ENCODE measurements at places on chromosomes 5 and 9. TPM values are rescaled to one million over a fixed set of nuclear protein-coding genes. Genes with fewer than 3 reads are reported as not detected.

DNA sequence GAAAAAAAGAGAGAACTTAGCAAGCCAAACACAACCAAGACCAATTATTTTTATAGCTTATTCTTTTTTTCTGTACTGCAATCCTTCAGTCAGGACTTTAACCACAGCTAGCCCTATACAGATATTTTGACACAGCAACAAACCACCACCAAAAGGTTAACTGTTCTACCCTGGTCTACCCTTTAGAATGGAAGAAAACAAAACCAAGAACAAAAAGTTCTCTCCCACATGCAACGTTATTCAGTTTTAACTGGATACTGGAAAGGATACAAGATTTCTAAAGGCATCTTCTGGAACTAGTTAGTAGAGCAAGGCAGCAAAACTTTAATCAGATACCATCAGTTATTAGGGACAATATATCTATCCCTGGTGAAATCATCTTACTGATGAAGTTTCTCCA is 32.6 kb downstream of the ECPAS start:
- DNase-seq, result no peak

GRCh38 chr9:70049236-70049635 is 5.6 kb downstream of the MAMDC2 start:
- DNase-seq, result no peak

DNA sequence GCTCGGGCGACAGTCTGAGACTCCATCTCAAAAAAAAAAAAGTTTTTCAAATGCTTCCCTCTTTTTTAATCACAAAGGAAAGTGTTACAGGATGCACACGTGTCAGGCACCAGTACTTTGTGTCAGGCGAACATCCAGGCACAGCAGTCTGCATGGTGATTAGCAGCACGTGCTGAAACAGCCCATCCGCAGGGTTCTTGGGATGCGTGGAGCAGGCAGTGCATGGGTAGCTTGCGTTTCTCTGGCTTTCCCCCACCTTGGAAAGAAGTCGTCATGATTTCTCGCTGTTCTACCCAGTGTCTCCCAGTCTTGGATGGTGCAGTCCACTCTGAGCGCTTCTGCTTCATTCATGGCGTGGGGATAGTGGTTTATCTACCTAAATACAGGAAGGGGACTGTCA is 35.4 kb downstream of the GPR107 start:
- no peak for DNase-seq

GRCh38 chr5:136586196-136586595 is 220.9 kb upstream of the TRPC7 start:
- DNase-seq, result no peak

DNA sequence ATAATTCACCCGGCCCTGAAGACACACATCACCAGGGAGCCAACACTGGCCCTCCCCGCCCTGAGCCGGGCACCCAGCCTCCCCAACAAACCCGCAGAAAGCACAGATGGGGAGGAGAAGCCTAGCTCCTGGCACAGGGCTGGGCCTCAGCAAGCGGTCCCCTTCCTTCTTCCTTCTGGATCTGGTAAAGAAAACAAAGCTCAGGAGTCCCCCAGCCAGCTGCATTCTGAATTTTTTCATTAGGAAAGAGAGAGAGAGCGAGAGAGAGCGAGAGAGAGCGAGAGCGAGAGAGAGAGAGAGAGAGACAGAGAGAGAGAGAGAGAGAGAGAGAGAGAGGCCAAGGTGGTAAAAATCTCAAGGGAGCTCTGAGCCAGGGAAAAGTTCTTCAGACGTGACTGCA is 195.7 kb downstream of the CRB2 start:
- DNase-seq, result no peak

DNA sequence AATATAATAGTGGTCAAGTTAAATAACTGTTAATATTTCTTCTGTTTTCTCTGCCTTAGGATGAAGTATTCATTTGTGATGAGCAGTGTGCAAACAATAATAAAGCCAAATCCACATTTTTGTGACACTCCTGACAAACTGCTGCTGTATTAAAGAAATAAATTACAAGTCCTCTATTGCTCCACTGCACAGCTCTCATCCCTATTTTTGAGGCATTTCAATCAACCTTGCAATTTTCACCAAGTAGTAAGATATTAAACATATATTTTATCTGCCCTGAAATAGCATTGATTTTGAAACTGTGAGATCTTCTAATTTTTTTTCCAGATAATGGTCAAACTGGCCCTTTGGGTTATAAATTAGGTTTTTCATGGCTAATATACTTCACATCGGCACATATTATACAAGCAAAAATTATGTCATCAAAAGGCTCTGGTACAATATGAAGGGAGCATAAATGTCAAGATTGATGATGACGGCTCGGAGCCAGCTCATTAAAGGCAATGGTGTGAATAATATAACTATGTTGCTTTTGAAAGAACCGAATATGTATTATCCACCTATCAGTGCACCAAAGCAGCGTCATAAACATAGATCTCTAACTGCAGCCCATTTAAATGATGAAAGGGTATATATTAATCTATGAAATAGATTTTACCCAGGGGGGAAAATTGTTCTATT is 764.9 kb downstream of the DNAH5 start:
- no peak for DNase-seq

- DNase-seq, result no peak
Measured at GRCh38 chr9:34047864-34048726, 592 bp downstream of the UBAP2 start.

- no peak for DNase-seq
Measured at GRCh38 chr9:106529616-106530015, 333.4 kb upstream of the ZNF462 start.

- no peak for DNase-seq
Measured at GRCh38 chr5:33491941-33492340, 51.2 kb downstream of the TARS1 start.

DNA sequence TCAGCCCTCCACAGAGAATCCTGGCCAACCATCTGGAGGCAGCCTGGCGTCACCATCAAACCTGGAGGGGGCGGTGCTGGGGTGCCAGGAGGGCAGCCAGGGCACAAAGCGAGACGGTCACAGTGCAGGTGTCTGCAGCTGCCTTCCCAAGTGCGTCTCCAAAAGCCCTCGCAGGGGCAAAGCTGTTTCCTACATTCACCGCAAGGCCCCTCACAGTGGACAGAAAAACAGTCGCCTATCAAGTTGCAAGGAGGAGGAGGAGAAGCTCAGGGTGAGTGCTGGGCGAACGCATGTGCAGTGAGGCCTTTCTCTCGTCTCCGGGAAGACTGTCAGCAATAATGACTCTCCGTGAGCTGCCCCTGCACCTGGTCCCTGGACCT is 18.0 kb upstream of the LHX3 start:
- no peak for DNase-seq

GRCh38 chr9:18357321-18357720 is 116.6 kb upstream of the ADAMTSL1 start:
- no peak for DNase-seq

DNA sequence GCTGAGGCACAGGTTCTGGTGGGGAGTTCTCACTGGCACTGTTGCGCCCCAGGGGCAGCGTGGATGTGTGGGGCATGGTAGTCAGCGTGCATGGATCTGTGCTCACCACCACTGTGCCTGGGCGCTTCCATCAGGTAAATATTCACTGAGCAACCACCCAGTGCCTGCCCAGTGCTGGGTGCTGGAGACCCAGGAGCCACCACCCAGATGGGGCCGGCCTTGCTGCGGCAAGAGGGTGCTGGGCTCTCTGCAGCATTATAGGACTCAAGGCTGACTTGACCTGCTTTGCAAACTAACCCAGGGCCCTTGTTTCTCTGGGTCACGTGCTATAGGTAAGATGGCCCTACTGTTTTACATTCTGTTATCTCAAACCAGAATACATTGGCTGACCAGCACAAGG is 60.5 kb downstream of the DAP start:
- no peak for DNase-seq

DNA sequence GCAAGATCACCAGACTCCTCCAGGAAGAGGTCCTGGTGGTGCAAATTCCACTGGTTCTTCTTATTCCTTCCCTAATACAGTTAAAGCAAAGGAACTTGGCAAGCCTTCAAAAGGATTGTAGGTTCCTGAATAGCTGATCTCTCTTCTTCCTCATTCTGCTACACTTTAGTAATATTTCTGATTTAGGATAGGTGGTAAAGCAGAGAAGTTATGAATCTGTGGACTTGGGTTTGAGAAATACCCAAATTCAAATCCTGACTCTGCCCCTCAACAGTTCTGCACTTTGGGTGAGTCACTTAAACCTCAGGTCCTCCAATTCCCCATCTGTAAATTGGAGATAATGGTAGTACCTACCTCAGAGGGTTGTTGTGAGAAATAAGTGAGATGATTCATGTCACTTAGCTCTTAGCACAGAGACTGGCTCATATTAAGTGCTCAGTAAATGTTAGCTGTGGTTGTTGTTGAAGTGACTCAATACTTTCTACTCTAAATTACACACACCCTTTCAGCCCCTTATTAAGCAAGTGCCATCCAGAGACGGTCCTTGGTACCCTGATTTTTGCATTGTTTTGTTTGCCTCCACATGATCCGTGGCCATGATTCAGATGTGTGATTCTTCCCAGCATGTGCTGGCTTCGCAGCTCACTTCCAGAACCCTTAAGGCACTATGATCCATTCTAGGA is 5.2 kb downstream of the SH3RF2 start:
- no peak for DNase-seq

DNA sequence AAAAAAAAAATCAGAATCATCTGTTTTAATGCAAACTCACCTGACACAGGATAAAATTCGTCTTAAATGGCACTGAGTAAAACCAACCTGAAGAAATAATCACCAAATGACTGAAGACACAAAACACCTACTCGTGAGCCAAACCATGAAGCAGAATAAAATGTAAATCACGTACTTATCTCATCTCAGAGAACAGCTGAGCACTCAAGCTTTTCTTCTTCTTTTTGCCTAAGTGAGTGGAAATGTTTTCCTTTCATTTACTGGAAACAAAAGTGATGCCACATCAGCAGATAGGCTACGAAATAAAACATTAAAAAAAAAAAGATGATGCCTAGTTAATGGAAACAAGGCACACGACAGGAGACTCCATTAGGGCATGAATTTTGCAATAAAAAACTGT is 36.4 kb downstream of the ATPSCKMT start:
- DNase-seq, result no peak

DNA sequence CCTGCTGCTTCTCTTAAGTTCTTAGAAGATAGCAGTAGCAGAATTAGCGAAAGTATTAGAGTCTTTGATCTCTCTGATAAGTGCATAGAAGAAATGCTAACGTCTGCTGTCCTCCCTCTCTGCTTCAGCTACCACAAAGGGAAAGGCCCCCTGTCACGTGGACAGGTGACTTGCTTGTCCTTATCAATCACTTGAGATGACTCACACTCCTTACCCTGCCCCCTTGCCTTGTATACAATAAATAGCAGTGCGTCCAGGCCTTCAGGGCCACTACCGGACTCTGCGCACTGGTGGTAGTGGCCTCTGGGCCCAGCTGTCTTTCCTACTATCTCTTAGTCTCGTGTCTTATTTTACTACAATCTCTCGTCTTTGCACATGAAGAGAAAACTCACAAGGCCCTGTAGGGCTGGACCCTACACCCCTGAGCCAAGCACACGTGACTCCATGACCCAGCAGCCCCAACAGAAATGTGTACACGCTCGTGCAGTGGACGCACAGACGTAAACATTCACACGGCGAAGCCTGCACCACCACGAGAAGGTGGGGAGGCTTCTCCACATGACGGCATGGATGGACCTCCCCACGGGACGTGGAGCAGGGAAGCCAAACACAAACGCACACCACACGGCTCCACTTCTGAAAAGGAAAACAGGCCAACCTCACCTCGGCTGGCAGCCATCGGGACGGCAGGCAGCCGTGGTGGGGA is 38.3 kb downstream of the PNPLA7 start:
- DNase-seq, result no peak

DNA sequence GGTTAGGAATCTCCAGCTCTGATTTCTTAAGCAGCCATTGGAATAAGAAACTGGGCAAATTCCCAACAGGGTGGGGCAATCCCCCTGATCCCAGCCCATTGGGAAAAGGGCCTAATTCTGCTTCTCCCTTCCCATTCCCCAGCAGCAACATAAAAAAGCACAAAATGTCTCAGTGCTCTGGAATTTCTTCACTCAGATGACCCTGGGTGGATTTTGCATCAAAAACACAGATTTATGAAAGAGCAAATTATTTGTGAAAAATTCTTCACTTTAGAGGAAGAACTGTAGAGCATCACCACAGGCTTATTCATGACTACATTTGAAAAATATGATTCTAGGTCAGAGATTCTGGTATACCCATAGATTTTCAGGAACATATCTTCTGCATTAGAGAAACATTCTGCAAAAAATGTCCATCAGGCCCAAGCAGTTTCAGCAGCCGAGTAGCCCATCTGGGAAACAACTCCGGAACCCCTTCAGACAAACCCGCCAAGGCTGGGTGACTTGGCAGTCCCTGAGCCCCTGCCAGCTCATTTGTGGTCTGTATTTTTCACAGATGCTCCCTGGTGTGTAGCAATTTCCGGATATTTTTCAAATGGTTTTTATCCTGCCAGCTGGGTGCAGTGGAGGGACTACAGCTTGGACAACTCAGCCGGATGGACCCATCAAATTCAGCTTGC is 102.1 kb upstream of the RANBP3L start:
- no peak for DNase-seq

DNA sequence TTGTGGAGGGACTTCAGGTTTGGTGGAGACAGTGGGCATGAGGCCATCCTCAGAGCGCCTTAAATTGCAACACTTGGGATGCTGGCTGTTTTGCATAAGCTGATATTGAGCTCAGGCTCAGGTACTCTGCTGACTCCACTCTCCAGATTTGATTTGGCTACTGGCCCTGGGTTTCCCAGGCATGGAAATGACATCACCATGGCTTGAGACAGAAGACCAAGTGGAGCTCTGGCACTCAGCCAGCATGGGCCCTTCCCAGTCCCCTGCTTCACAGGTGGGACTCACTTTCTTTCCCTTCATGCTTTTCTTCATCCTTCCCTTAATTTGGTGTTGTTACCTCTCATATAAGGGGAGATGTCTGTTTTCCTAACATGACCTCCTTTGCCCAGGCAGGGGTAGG is 72.0 kb upstream of the IL12B start:
- no peak for DNase-seq

DNA sequence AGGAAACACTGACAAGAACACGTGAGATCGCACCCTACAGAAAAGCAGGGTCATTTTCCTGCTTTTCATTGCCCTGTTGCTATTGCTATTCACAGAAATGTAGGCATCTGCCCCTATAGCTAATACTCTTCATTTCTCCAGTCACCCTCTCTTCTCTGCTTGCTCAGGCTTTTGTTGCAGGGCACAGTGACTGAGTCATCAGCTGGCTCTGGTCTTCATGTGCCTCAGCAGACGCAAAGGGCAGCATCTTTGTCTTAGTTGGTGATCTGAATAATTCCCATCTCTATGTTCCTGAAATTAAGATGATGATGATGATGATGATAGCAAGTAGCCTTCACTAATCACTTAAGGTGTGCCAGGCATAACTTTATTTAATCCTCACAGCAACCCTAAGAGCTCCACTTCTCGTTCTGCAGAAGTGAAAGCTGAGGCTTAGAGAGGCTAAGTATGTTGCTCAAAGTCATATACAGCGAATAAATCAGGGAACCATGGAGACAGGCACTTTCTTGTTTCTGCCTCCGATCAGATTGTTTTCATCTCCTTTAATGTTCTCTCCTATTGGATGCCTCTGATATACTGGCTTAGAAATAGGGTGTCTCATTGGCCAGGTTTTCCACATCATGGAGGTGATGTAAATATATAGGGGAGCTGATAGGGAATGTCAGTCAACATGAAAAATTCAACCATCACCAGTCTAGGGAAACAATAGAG is 133.0 kb upstream of the STK32A start:
- no peak for DNase-seq

GRCh38 chr9:22201256-22201655 is 192.2 kb upstream of the CDKN2B start:
- no peak for DNase-seq

PITX1 gene
- not detected for polyA plus RNA-seq

RLN2 gene
- 2.7 TPM for polyA plus RNA-seq

FOXD4L5 gene
- 0.39 TPM for polyA plus RNA-seq

EHMT1 gene
- 82.8 TPM for polyA plus RNA-seq

IL9 gene
- polyA plus RNA-seq, result not detected

ECM2 gene
- polyA plus RNA-seq, result 12.2 TPM

SLC45A2 gene
- 1.1 TPM for polyA plus RNA-seq

All from renal pelvis (tissue), 12 donors.